ENCODE measurements at places on chromosomes 2 and 18.

DNA sequence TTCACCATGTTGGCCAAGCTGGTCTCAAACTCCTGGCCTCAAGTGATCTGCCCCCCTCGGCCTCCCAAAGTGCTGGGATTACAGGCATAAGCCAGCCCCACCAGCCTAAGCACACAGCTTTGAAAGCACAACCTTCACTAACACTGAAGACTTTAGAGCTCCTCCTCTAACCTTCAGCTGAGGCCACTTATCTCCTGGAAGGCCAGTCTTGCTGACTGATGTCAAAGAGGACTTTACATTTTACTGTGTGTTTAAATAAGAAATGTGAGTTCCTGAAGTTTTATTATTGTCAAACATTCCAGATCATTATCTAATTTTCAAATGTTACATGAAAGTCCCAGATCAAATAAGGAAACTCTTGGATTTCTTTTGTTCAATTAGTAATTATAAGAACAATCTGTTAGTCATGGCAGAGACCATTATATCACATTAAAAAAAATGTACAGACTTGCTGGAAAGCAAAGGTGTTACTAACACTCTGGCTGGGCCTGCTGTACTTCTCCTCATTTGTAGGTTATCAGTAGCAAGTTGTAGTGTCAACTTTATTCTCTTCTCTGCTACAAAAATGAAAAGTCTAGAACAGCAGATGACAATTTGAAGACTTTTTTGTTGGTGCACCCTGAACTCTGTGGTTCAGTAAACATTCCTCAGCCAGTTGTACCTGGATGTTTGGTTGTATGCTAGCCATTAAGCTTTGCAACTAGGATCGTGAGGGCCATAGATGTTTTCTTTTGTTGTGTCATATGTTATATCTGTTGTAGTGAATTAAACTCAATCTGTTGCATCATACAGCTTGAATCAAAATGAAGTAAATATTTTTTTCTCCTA, 80.0 kb downstream of the AOX1 start:
- DNase-seq = no peak

DNA sequence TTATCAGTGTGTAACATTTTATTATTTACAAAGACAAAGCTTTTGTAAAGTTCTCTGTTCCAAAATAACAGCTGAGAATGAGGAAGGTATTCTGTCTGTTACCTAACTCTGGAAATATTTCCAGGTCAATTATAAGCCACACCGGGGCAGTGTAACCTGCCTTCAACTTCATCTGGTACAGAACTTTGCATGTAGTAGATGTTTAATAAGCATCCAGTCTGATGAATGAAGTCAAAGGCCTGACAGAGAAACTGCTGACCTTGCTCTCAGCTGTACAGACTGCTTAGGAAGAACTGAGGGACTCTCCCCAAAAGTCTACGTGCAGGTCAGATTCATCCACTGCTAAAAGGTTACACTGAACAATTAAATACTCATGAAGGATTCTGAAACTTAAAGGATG, 43.3 kb downstream of the WDFY1 start:
- no peak for DNase-seq

DNA sequence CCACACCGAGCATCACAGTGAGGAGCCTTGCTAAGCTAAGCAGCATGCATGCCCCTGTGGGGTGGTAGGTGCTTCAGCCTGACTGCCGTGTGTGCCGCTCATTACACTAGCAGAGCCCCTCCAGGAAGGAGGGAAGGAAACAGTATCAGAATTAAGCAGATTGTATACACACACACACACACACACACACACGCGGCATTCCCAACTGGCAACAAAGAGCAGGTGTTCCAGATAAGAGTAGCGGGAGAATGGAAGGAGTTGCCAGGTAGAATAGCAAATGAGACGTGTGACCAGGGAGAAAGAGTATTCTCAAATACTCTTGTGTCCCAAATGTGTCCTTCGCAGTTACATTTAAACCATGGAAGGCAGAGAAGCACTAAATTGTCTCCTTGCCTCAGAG, 47.6 kb upstream of the TTC39C start:
- no peak for DNase-seq

GRCh38 chr2:134154246-134154645, 99.6 kb upstream of the MGAT5 start:
- DNase-seq = no peak

GRCh38 chr2:84493514-84493913, 22.8 kb upstream of the DNAH6 start:
- no peak for DNase-seq

- DNase-seq = no peak
Observed at GRCh38 chr18:26863921-26864497, 1.5 kb downstream of the AQP4 start.

- DNase-seq = no peak
Observed at GRCh38 chr2:238585836-238586821, 159.4 kb downstream of the ASB1 start.

GRCh38 chr2:207012461-207012860, 73.1 kb downstream of the CPO start:
- no peak for DNase-seq

DNA sequence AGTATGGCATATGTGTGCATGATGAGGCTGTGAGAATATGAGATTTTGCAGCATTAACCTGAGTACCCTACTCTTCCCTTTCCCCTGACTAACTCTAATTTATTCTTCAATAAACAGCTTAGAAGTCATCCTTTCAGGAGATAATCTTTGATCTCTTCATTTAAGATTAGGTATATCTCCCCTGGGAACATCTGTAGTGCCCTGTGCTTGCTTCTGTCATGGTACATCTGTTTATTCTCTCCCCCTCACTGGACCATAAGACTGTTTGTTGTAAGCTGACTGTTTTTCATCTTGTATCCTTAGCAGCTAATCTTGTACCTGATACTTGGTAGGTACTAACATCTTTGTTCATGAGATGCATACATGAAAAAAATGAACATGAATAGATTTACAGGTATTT, 83.1 kb downstream of the MBD5 start:
- DNase-seq = no peak

DNA sequence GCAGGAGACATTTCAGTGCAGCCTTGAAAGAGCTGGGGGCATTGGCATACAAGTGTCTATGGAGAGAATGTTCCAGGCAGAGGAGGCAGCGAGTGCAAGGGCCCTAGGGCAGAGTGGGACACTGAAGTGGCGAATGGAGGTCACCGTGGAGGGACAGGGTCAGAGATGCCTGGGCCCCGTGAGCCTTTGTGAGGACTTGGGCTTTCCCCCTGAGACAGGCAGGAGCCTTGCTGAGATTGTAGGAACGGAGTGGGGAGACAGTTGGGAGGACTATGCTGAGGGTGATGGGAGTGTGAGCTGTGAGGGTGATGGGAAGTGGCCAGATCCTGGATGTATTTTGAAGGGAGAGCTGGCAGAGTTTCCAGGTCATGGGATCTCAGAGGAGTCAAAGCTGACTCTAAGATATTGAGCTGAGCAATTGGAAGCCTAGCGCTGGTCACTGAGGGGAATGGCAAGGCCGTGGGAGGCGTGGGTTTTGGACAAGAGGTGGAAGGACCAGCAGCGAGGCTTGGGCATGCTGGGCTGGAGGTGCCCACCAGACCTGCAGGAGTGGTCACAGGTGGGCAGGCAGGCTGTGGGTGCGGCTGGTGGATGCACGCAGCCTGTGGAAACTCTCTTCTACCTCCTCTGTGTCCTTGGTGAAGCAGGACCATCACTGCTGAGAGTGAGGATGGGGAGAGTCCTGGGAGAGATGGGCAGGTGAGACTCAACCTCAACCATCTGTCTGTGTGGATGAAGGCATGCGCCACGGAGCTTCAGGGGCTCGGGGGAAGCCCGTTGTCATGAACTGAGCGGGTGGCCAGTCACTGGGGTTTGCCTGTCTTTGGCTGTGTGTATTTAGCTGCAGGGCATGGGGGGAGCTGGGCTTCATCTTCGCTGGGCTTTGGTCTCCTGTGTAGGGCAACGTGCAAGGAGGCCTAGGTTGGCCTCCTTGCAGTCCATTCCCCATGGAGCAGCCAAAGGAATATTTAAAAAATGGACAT, 241.2 kb upstream of the HS6ST1 start:
- no peak for DNase-seq

- no peak for DNase-seq
Observed at GRCh38 chr2:16154061-16154460, 213.7 kb downstream of the MYCN start.

- DNase-seq = no peak
Observed at GRCh38 chr2:214960677-214961076, 151.2 kb upstream of the BARD1 start.

DNA sequence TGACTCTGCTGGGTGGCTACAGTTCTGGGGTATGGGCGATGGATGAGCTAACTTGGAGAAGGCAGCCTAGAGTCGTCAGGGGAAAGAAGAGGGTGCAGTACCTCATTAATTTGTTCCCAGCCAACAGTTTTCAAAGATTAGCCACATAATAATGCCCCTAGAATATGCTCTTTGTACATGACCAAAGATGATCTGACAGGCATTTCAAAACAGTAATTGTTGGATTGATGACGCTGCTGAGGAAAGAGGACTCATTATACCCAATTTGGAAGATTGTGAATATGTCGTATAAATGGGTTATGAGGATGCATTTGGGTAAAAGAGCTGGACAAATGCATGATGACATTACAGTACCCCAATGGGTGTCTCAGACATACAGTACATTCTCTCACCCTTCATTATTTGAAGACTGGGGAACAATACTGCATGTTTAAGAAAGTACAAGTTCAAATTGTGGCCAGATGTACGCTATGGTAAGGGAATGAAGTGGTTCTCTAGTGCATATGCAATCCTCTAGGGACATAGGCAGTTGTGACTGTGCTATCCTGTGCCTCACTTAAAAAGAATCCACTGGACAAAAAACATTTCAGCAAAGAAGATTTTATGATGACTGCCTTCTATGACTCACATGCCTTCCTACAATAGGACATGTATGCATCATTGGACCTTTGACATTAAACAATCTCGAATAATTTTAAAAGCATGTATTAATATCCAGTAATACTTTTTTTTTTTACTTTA, 233.2 kb downstream of the CNTNAP5 start:
- no peak for DNase-seq

DNA sequence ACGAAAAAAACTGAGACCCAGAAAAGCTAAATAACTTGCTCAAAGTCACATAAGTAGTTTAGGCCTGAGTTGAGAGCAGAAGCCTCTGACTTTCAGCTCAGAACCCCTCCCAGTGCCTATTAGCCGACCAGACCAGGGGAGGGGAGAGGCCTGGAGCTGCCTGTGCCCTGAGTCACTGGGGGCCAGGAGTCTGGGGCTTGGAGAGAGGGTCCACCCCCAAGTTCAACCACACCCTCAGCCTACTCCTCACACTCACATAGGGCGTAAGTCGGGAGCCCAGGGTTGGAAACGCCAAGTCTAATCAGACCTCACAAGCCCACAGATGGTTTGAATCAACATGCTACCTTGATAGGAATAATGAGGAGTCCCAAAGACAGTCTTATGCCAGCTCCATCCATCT, 12.6 kb upstream of the PKDCC start:
- DNase-seq = no peak

- no peak for DNase-seq
Observed at GRCh38 chr18:46067438-46068007, 4.5 kb downstream of the PSTPIP2 start.

GRCh38 chr2:108607706-108608301, 73.5 kb downstream of the LIMS1 start:
- peak; percentile 71 for DNase-seq

- no peak for DNase-seq
Observed at GRCh38 chr2:47189635-47190034, 34.5 kb upstream of the STPG4 start.

DNA sequence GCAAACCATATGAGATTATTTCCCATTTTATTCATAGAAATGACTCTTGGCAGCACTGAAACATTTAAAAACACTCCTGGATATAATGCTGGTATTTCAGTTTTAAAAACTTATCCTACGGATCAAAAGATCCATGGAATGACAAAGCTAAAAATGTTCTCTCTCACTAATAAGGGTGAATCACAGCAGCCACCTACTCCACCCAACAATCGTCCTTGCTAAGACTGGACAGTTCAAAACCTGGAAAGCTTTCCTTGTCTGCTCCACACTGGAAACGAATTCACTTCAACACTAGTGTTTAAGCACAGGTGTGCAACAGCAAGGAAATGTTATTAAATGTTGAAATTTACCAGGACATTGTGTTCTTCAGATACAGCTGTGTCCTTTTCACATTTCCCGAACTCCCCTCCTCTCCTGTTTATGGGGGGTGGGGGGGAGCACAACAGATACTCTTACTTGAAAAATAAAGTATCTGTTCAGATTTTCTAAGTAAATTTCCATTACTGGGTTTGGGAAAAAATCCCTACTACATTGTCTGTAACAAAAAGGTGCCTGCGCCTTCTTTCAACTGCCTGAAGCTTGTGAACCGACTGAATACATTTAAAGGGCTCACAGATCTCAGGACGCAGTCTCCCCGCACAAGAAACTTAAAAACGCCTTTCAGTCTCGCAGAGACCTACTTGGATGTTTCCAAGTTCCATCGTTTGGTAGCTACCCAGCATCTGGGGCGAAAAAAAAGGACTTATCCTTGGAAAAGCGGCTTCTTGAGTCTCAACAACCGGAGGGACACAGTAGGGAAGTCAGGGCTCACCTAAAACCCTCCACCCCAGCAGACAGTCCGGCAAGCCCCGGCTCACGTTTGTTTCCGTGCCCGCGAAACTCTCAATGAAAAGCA, 1.3 kb downstream of the YWHAQ start:
- DNase-seq = no peak

- DNase-seq = no peak
Observed at GRCh38 chr2:44772669-44773378, 168.7 kb upstream of the SIX3 start.

- DNase-seq = no peak
Observed at GRCh38 chr2:218002845-218003180, at the start of gene TNS1. TSS of gene TNS1 (minus strand) at chr2:218002995. CDS start at chr2:218002872, 123 bp downstream.

- no peak for DNase-seq
Observed at GRCh38 chr18:10660179-10660884, 134.5 kb downstream of the NAPG start.

GRCh38 chr2:119006441-119006840, 64.4 kb downstream of the MARCO start:
- no peak for DNase-seq
